ENCODE measurements at places on chromosomes 12 and 14. TPM values are rescaled to one million over a fixed set of nuclear protein-coding genes. Genes with fewer than 3 reads are reported as not detected.

RPGRIP1 gene
- total RNA-seq: not detected

- no peak for DNase-seq
Measured at GRCh38 chr14:75428230-75429104, 645 bp downstream of the JDP2 start.

DNA sequence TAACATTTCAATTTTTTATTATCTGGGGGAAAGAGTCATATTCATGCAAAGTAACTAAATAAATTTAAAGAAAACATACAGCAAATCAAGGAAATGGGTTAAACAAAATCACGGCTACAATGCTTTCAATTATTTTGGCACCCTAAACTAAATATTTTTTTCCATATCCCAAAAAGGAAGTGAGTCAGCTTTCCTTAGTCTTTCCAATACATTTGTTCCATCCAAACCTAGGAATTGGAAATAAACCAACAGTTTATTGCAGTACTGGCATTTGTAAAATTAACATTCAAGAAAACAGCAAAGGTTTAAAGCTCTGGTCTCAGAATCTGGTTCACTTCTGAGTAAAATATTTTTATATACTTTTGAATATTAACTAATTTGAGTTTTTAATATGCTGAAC, 89.2 kb downstream of the BCL2L14 start:
- DNase-seq: no peak

DNA sequence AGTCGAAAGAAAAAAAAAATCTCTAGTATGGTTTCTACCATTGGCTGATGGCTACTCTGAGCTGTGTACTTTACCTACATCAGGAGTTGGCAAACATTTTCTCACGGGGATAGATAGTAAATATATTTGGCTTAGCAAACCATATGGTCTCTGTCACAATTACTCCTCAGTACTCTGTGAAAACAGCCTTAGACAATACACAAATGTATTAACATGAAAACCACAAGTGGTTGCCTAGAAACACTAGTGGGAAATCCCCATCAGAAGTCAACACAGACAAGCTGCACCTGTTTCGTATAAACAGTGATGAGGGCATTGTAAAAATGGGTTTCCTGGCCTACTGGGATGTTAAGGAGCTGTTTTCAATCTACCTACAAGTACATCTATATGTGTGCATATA, 84.6 kb upstream of the NAV3 start:
- DNase-seq: no peak

CDK4 gene
- 137 TPM for total RNA-seq

DNA sequence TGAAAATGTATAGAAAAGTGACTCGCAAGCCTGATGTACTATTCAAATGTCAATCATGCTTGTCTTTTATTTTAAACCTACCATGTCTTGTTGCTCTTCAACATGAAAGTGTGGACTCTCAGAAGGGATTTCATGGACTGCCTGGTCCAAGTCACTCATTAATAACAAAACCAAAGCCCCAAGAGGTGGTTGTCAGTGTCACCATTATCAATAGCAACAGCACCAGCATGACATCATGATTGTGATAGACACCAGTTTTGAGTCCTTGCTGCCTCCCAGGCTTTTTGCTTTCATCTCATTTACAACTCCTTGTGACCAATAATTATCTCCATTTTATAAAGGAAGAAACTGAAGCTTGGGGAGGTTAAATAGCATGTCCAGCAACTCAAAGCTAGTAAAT, 112.0 kb upstream of the TMPO start:
- DNase-seq: no peak

SMIM41 gene
- total RNA-seq: not detected

NPFF gene
- total RNA-seq: not detected

- no peak for DNase-seq
Measured at GRCh38 chr12:45893240-45893639, 97.1 kb downstream of the SCAF11 start.

CLEC4D gene
- not detected for total RNA-seq

FMNL3 gene
- total RNA-seq: 37.7 TPM

DNA sequence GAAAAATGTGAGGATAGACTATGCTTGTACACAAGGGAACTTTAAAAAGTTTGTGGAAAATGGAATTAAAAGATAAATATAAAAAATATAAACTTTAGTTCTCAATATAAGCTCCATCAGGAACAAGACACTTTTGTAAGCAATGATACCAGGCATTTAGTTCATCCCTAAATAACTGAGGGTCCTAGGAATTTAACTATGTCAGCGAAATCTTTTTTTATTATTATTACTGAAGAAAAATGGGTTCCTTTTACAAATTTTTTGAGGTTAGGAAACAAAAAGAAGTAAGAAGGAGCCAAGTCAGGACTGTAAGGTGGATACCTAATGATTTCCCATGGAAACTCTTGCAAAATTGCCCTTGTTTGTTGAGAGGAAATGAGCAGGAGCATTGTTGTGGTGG, 102.8 kb downstream of the TRMT5 start:
- DNase-seq: no peak

TMPRSS12 gene
- not detected for total RNA-seq

- DNase-seq: no peak
Measured at GRCh38 chr14:43341921-43342320, 1165.2 kb downstream of the FSCB start.

- no peak for DNase-seq
Measured at GRCh38 chr12:49260166-49260565, 4.7 kb upstream of the TUBA1C start.

GRCh38 chr14:65222440-65222858, 120.1 kb upstream of the MAX start:
- DNase-seq: no peak

GRCh38 chr12:49388682-49389386, 21.6 kb downstream of the SPATS2 start:
- no peak for DNase-seq

GRCh38 chr12:101666052-101666728, 31.2 kb upstream of the CHPT1 start:
- no peak for DNase-seq

GRCh38 chr12:9943240-9943639, 11.1 kb upstream of the CLEC2A start:
- DNase-seq: no peak

DNA sequence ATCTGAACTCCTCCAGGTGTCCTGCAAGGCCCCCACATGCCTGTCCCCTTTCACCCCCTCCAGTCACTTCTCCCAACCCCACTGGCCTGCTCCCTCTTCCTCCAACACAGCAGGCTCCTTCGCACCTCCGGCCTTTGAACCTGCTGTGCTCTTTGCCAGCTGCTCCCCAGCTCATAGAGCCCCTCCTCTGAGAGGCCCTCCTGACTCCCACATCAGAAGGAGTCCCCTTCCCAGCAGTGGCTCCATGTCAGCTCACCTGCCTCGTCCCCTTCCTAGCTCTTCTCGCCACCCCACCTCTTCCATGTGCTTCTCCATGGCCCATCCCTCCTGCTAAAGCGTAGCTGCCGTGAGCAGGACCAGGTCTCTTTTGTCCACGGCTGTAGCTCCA, 22.1 kb downstream of the SCARB1 start:
- DNase-seq: no peak

- no peak for DNase-seq
Measured at GRCh38 chr14:53621433-53621832, 335.2 kb downstream of the BMP4 start.

- DNase-seq: no peak
Measured at GRCh38 chr12:6946033-6946919, 2.5 kb downstream of the C12orf57 start.

DNA sequence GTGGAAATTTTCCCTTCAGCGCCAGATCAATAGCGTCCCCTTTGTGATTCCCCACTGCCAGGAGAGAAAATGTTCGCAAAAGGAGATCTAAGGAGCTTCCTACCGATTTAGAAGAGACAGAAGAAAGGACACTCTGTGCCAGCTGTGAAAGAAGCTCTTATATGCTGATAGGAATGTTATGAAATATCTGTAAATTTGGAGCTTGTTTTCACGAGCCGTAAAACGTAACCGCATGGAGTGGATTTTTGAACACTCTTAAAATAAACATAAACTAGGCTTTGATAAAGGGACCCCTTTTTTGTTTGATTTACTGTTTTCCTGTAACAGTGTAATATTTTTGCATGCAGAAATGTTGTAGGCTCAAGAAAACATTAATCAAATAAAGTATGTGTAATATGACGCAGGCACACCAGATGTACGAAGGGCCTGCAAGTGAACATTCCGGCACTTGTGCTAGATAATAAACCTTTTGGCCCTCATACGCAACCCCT, 346.8 kb downstream of the ETNK1 start:
- no peak for DNase-seq

GRCh38 chr14:78985668-78986381, 815.7 kb downstream of the NRXN3 start:
- no peak for DNase-seq

DNA sequence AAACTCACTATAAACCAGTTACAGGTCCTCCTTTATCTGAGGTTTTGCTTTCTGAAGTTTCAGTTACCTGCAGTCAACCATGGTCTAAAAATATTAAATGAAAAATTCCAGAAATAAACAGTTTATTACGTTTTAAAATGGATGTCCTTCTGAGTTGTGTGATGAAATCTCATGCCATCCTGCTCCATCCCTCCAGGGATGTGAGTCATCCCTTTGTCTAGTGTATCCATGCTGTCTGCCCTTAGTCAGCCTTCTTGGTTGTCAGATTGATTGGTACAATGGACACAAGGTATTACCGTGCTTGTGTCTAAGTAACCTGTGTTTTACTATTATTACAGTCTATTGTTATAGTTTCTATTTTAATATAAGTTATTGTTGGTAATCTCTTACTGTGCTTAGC, 328.3 kb downstream of the APAF1 start:
- no peak for DNase-seq

DNA sequence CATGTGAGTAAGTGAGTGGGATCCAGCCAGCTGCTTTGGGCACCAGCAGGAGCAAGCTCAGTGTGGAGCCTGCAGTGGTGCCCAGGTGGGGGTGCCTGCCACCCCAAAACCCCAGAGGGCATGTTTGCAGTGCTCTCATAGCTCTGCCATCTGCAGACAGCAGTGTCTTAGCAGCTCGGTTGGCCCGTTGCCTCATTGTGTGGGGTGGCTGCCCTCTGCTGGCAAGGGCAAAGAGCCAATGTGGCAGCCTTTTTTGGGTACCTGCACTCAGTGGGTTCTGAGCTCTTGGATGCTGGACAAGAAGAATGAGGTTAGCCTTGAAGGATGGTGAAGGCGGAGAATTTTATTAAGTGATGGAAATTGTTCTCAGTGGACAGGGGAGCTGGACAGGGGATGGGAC, 52.3 kb downstream of the NEUROD4 start:
- no peak for DNase-seq

WNT5B gene
- total RNA-seq: 99.5 TPM

PZP gene
- total RNA-seq: not detected

DNA sequence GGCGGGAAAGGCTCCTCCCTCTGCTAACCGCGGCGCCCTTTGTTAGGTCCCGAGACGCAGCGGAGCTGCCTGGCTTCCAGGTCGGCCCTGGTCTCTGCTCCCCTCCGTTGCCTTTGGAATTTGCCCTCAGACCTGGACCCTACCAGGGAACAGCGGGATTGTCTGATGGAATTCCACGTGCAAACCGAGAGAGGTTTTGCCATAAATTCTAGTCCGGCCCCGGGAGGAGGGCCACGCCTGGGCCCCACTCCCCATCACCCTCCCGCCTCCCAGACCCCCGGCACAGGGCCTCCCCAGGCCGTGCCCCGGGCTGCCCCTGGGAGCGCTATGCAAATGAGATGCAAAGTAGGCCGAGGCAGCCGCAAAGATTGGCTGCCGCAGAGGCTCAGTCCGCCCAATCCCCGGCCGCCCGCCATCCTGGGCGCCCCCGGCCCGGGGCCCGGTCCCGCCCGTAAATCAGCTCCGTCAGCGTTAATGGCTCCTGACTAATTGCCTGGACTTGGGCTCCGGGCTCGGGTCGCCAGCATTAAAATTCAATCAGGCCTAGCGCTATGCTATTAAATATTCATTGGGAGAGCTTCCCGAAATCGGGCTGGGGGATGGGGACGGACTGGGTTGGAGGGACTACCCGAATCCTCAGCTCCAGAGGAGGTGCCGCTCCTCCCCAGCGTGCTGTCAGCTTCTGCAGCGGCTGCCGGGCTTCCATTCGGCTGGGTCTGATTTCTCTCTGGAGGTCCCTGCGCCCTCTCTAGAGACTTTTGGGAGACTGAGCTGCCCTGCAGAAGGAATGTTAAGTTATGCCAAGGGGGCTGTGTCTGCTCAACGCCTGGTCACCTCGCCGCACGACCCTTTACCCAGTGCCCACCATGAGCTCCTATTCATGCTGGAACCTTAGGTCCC, 15.7 kb upstream of the FIGNL2 start:
- no peak for DNase-seq

DNA sequence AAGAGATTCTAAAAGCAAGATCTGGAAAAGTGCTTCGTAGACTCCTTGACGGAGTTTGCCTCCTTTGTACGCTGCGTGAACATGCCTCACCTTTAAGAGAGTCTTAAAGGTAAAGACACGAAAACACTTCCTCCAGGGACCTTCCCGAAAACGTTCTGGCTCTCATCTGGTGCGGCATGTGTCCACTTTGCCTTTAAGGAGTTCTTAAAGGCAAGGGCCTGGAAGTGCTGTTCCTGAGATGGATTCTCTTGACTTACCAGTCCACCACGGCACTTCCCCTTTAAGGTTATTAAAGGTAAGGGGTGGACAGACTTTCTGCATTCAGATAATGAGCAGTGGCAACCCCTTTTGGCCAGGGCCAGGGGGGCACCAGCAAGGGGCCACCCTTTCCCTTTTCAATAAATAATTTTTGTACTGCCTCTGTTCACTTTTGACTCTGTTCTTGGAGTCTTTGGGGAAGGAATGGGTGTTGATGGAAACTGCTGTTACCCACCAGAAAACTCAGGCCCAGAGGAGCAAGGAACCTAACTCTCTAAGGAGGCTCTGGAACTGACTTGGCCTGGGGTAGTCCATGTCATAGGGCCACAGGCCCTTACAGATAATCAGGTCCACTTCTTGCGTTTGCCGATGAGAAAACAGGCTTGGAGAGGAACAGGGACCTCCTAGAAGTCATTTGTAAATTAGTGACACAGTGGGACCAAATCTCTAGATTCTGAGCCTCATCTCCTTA, 4.4 kb downstream of the REM2 start:
- DNase-seq: no peak

- no peak for DNase-seq
Measured at GRCh38 chr12:66599816-66600215, 79.1 kb downstream of the GRIP1 start.

DNA sequence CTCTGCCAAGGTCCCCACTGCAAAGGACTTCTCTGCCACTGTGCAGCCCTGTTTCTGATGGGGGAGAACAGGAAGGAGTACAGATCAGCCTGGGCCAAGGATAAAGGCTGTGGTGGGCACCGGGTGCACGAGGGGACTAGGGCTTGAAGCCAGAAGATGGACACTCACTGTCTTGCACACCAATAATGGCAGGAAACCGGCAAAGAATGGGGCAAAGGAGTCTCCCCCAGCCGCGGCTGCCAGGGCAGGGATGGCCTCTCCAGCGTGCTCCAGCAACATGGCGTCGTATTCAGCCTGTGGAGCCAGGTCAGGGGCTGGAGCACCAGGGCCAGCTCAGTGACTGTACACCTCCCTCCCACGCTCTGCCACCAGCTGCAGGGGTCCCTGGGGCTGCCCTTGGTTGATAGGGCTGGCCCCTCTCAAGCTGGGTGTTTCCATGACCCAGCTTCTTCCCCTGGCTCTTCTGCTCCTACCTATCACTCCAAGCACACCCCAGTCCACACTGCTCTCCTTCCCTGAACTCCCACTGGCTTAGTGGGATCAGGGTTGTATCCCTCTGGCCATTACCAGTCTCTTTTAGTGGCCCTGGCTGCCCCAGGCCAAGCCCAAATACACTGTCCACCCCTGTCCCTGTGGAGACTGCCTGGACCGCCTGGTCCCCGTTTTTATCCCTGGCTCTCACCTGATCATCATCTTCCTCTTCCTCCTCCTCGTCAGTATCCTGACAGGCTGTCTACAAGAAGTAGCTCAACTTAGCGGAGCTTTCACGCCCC, 6.3 kb downstream of the IPO4 start:
- no peak for DNase-seq

RNASE4 gene
- total RNA-seq: 17.8 TPM
